Immature natural killer cell (primary cell): ENCODE measurements at places on chromosomes 7 and 10.
A peak's percentile ranks its signal among the peaks of the same experiment; 100 is the strongest.

GRCh38 chr10:90435296-90435695 is 422.5 kb downstream of the HTR7 start:
- no peak for DNase-seq

- peak; percentile 56 for DNase-seq
Measured at GRCh38 chr7:55255496-55256445, 109.4 kb upstream of the LANCL2 start.

GRCh38 chr10:16565604-16566003 is 43.9 kb upstream of the C1QL3 start:
- DNase-seq, result no peak

DNA sequence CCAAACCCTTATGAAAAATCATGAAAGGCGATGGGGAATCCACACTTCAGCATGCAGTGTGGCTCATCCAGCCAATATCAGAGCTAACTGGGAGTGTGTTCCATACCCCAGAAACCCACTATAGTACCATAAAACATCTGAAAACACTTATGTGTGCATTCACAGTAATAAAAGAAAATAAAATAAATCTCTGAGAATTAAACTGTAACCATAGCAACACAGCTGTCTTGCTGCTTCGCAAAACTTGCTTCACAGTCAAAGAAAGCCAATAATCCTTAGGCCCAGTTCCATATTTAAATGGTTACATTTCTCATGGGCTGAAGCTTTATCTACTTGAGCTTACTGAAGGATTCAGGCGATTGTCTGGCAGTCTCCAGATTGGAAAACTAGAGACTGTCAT is 19.9 kb upstream of the POLR1F start:
- DNase-seq, result no peak

GRCh38 chr10:72174297-72174662 is 41.5 kb upstream of the ANAPC16 start:
- no peak for DNase-seq

DNA sequence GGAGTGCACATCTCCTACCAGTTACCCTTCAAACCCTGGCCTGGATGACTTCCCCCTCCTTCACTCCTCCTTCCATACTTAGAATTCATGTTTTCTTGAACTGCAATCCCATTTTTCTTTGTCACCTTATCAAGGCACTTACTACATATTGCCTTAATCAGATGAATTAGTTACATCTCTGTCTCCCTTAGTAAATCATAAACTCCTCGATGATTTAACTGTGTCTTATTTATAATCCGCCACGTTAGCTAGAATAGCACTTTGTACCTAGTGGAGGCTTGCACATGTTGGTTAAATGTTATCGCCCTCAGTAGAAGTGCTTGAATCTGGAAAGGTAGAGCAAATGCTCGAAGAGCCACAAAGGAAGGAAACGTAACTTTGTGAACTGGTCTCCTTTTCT is 94.7 kb upstream of the RAB11FIP2 start:
- DNase-seq, result no peak
